ENCODE measurements at places on chromosomes 1 and 21.

GRCh38 chr1:162470216-162470615 lies 27.4 kb upstream of the UHMK1 start:
- DNase-seq: no peak
- H3K4me3 ChIP-seq: no peak overlapping the region
- H3K36me3 ChIP-seq: no peaks in the 10 kb centered on the region
- H3K27me3 ChIP-seq: no peaks in the 10 kb centered on the region

DNA sequence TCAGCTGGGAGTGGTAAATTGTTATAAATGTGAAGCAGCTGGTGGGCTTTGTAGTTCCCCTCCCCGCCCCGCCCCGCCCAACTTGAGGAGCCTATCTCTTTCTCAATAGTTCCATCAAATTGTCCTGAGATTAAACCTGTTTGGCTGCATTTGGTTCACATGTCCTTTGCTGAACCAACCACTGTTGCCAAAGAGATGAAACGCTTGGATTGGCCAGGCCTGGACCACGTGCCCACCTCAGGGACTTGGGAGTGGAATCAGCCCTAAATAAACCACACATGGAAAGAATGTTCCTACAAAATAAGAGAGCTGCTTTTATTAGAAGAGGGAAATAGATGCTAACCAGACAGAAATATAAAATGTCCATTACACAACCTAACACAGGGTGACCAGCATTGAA lies 424.9 kb upstream of the KAZN start:
- H3K27ac ChIP-seq: no peak overlapping the region
- peaks cover 6% of the 10 kb centered on the region for H3K27me3 ChIP-seq
- no peaks in the 10 kb centered on the region for H3K36me3 ChIP-seq
- no peaks in the 10 kb centered on the region for H3K4me1 ChIP-seq
- H3K4me3 ChIP-seq: no peak overlapping the region

DNA sequence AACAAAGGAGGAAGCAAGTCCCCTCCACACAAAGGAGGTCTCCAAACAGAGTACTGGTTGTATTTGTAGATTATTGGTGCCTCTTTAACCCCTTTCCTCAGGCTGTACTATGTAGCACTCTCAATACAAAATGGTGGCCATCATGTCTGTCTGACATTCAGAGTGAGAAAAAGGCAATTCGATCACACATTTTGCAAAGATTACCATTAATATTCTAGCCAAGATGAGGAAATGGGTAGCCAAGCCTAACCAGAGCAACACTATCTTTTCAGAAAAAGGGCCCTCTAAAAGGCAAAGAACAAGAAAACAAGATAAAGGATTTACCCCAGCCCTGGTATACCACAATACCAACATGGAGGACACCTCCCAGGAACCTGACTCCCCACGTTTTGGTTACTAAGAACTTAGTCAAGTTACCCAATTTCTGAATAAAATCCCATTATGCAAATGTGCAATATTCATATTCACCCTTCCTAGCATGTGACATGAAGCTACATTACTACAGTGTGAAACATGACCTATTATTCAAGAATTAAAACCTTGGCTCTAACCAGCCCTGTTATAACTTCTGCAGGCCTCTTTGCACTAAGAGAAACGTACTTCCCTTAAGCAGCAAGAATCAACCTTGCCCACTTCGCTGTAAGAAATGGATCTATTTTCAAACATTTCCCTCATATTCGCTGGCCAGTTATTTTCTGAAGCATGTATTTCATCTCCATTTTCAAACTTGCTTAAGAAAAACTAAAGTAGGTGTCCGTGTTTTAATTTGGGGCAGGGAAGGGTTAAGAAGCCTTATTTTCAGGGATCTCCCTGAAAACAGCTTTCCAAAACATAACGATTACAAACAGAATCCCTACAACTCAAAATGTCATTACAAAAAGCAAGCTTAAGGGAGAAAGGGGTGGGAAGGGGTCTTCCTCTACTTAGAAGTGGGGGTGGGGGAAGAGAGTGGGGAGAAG lies 2.1 kb downstream of the KDM5B start:
- peaks cover 42% of the 10 kb centered on the region for H3K4me1 ChIP-seq
- no peaks in the 10 kb centered on the region for H3K36me3 ChIP-seq
- peak overlapping the region; percentile 90 for H3K27ac ChIP-seq

DNA sequence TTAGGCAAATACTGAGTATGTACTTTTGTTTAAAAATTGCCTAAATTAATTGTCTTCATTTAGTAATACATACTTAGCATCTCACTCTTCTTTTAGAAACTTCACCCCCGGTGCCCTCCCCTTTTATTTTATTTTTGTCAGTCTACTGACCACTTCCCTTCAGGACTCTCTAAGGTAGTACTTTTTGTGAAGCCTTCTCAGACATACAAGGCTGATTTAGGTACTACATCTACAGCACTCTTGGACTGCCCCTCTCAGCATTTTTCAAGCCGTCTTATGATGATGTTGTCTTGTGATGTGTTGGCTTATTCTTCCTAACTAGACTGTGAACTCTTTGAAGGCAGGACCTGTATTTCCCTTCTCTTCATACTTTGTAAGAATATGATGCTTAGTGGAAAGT lies 24.7 kb downstream of the RPS6KC1 start:
- H3K4me3 ChIP-seq: no peak overlapping the region
- H3K4me1 ChIP-seq: no peaks in the 10 kb centered on the region
- no peak for DNase-seq
- H3K27me3 ChIP-seq: no peaks in the 10 kb centered on the region
- H3K27ac ChIP-seq: no peak overlapping the region

- H3K27ac ChIP-seq: no peak overlapping the region
- peaks cover 3% of the 10 kb centered on the region for H3K4me1 ChIP-seq
- DNase-seq: no peak
- H3K27me3 ChIP-seq: peaks cover 56% of the 10 kb centered on the region
- H3K36me3 ChIP-seq: no peaks in the 10 kb centered on the region
- no peak overlapping the region for H3K4me3 ChIP-seq
These were observed 30.0 kb downstream of the BATF3 start for GRCh38 chr1:212669600-212669999.
